Left lung (tissue), 14 donors: ENCODE measurements at places on chromosomes 7 and 10. TPM values are rescaled to one million over a fixed set of nuclear protein-coding genes. Genes with fewer than 3 reads are reported as not detected.

The TAS2R4 gene
- 1.1 TPM for total RNA-seq

DNA sequence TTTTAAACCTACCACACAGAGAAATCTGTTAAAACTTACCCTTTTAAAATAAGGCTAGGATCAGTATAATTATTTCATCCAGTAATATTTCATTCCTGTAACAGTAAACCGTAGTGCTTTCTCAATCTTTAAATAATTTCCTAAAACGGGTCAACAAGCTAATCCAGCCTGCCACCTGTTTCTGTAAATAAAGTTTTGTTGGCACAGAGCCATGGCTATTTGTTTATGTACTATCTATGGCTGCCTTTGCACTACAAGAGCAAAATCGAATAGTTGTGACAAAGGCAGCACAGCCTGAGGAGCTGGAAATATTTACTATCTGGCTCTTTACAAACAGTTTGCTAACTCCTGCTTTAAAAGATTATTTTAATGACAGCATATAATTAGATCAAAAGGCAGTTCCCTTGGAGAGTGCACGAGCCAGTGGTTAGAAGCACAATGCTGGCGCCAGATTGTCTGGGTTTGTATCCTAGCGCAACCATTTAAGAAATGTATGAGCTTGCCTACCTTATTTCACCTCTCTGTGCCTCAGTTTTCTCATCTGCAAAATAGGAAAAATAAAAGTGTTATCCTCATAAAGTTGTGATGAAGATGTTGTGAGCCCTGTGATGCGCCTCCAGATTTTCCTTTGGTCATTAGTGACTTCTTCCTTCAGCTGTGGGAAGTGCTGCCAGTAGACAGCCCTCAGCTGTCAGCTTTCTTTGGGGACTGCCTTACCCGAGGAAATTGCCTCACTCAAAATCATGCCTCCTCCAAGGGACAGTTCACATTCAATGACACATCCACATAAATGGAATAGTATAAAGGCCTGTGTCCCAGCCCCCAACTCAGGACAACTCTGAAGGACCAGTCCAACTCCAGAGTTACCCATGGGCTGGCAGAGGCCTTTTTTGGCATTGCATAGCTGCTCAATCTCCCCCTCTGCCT, 11.8 kb upstream of the MIOS start:
- DNase-seq: no peak

The SPAM1 gene
- not detected for total RNA-seq

DNA sequence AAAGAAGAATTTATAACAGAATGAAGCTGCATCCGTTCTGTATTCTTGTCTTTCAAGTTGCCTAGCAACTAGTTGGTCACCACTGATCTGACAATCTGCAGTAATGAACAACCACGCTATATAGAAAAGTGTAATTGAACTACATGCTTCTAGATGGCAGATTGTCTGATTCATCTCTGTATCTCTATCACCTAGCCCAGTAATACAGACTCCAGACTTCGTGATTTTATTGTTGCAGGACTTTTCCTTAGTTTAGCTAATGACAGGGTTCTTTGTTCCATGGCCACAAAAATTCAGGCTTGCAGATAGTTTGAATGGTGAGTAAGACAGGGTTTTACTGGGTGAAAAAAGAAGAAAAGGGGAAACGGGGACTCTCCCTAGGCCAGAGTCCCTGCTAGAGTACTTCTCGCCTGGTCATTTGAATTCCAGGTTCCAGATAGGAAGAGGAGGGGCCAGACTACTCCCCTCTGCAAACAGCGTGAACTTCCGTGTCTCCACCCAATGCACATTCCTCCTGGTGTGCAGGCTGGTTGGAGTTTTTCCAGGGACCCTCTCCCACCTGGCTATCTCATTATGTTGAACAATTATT, 45.9 kb downstream of the COL1A2 start:
- DNase-seq: no peak

DNA sequence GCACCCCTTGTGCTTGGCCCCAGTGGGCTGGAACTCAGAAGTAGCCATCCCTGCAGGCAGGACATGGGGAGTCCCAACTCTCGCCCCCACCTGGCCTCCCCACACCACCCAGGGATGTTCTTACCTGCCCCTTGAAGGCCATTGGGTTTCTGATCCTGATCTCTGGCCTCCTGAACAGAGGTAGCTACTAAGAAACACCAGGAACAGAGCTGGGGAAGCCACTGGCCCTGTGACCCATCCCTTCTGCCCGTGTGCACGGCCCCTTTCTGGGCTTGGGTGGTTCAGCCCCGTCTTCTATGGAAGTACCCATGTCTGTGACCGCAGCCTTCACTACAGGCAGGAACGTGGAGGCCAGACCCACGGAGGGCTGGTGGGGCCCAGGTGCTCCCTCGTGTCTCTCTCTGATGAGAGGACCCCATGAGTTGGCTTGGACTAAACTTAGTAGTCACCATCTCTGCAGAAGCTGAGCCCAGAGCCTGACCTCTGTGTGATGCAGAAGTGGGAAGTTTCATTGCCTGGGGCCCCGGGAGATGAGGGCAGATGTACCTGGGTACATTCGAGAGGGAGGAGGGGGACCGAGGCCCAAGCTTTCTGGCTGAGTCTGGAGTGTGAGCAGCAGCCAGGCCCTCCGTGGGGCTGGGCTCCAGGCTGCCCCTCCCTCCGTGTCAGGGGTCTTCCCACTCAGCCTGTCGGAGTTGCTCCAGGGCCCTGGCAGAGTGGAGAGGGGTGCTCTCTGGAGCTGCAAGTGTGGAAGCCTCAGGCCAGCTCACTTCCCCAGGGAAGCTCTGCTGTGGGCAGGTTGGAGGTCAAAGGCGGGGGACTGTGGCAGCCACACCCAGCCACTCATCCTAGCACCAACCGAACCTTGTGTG, 81.0 kb downstream of the MKI67 start:
- DNase-seq: no peak

The CALD1 gene
- total RNA-seq: 137 TPM

- DNase-seq: no peak
These were observed 293.4 kb upstream of the RNF32 start for GRCh38 chr7:156347132-156347531.

DNA sequence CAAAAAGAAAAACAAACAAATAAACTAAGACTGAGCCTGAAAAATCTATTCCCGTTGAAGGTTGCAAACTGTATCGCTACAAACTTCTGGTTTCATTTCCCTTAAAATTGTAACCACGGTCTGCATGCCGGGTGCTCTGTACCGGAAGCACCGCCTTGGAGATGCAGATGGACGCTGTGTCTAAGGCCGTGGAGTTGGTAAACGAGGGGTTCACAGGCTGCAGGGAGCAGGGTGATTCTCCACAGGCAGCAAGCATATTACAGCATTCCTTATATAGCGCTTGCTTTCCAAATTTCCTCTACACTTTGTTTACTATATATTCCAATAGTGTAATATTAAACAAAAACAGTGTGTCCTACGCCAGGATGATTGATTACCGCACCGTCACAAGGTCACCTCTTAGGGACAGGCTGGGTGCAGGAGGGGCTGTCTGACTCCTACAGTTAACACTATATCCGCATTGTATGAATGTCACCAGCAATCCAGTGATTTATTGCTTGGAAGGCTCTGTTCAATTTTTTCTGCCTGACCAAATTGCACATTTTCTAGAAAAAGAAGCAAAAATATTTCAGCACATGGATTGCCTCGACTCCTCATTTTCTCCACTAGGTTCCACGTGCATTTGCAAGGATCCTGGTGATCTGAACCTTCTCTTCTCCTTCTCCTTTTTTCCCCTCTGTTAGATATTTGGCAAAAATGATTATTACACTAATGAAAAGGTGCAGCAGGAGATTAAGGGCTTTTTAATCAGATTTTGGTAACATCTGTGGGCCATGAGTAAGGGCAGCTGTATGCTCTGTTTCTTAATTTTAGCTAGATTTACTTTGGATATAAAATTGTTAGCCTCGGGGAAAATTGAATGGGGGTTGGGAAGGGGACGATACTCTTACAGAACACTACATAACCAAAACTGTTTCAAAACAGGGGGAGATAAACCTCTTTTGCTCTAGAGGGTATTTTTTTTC, 325.8 kb upstream of the MGMT start:
- DNase-seq: no peak

The GDF2 gene
- total RNA-seq: not detected

The CH25H gene
- 9.8 TPM for total RNA-seq

- no peak for DNase-seq
These were observed 6.4 kb downstream of the CHST15 start for GRCh38 chr10:124086787-124087671.

GRCh38 chr7:150435390-150436073, 14.9 kb upstream of the GIMAP8 start:
- DNase-seq: no peak

The CTNNA3 gene
- 1.1 TPM for total RNA-seq

DNA sequence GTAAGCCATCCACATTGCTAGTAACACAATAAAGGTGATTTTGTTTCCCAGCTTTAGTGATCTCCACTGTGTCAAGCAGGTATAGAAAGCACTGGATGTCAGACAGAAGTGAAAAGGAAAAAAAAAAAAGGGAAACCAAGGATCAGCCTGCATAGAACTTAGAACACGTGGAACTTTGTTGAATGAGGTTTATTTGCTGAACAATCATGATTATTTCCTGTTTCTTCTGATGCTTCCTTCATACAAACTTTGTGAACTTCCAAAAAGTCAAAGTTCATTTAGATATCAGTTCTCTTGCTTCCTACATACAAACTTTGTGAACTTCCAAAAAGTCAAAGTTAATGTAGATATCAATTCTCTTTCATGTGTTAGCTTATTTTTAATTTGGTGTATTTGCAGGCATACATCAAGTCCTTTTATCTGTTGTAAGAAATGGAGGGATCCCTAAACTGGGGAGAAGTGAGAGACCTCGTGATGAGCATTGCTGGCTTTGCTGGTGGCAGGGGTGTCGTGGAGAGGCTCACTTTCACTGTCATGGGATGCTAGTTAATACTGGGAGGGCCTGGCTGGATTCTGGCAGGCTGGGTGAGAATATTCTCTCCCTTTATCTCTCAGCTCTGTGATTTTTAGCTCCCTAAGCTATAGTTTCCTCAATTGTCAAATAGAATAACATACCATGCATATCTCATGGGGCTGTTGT, 298.4 kb downstream of the INHBA start:
- DNase-seq: no peak

DNA sequence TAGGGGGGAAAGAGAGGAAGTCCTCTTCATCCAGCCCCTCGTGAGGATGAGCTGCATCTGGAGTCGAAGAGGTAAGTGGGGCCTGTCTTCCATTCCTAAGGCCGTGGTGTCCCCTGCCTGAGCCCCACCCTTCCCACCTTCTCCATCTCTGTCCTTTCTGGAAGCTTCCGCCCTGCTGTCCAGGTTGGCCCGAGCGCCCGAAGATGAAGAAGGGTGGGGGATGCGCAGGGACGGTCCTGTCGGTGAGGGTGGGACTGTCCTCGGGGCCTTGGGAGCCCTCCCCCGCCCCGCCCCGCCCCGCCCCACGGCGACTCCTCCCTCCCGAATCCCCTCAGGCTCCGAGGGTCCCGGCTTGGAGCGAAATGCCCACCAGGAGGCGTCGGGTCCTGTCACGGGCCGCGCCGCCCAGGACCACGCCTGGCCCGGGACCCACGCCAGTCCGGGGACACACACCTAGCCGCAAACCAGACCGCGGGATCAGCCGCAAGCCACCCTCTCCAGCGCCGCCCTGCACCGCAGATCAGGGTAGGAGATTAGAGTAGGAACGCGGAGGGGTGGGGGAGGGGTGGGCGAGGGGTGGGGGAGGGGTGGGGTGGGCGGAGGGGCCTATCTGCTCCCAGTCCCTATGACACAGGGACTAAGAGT, 15.3 kb downstream of the GPRIN2 start:
- no peak for DNase-seq

The DNAJC30 gene
- total RNA-seq: 10.4 TPM

The CPN1 gene
- total RNA-seq: not detected

DNA sequence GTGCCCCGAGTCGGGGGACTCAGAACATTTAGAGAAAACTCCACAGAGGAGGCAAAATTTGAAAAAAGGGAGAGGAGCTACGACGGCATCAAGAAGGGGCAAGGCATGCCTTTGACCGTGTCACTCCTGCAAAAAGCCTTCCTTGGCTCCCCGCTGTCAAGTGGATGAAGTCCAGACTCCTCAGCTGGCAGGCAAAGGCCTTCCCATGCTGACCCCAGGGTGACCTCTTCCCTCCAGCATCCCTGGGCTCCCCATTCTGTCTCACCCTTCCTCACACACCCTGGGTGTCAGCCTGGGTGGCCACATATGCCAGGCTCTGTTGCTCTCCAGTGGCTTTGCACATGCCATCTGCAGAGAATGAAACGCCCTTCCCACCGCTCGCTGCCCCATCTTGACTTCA, 88.4 kb upstream of the ZMIZ1 start:
- no peak for DNase-seq

DNA sequence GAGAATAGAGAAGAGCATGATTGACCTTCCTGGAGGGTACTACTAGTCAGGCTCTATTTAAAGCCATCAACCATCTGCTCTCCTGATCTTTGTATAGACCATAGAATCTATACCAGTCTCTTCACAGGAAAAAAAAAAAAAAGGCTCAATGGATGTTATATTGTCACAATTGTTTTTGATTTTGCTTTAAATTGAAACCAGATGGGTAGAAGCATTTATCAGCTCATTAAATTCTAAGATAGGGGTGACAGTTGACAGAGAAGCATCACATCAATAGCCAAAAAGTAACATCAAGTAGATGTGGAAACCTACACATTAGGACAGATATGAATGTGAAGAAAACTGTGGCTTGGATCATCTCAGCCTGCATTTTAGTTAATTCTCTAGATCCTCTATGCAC, 558.9 kb upstream of the MBL2 start:
- no peak for DNase-seq

- DNase-seq: no peak
These were observed 333.0 kb downstream of the DPP6 start for GRCh38 chr7:154385214-154385613.

GRCh38 chr10:99555825-99556523, 23.2 kb downstream of the NKX2-3 start:
- no peak for DNase-seq

- DNase-seq: no peak
These were observed 13.3 kb upstream of the TSGA13 start for GRCh38 chr7:130699686-130700085.

The SLC18A3 gene
- total RNA-seq: not detected

DNA sequence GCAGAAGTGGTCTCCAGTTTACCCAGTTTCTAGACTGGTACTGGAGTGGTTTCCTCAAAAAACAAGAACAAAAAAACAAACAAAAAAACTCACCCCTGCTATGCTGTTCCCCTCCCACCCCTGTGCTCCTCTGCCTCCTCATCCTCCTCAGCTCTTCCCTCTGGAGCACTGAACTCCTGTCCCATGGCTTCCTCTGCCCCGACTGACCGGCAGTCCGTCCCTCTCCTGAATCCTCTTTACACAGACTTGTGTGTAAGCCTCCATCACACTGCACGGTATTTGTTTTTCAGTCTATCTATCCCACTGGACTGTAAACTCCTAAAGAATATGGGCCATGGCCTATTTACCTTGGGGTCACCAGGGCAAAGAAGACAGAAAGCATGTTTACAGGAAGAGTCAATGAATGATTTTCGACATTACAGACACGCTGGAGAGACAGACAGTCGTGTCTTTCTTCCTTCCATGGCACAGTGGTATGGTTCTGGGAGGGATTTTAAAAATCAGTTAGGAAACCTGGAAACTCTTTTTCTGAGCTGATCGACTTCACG, 265.3 kb downstream of the GLI3 start:
- no peak for DNase-seq

GRCh38 chr10:78614744-78615143, 454.0 kb upstream of the ZMIZ1 start:
- DNase-seq: no peak

The LRRC61 gene
- 15.8 TPM for total RNA-seq

The RELN gene
- 3.6 TPM for total RNA-seq

- DNase-seq: no peak
These were observed 23.7 kb upstream of the DUSP5 start for GRCh38 chr10:110474017-110474416.

The SLC25A13 gene
- 41.2 TPM for total RNA-seq

The CUZD1 gene
- total RNA-seq: 0.76 TPM

GRCh38 chr10:102264371-102264770, 19.0 kb downstream of the GBF1 start:
- no peak for DNase-seq

The MSS51 gene
- 2.7 TPM for total RNA-seq

The SBDS gene
- total RNA-seq: 109 TPM
